ENCODE measurements at places on chromosomes 2 and 18. TPM values are rescaled to one million over a fixed set of nuclear protein-coding genes. Genes with fewer than 3 reads are reported as not detected.

Gene HOXD13
- total RNA-seq: 0.15 TPM

Gene VAMP5
- 0.15 TPM for total RNA-seq

Gene UBE2E3
- 78.0 TPM for total RNA-seq

Gene PAIP2B
- 0.23 TPM for total RNA-seq

Gene NT5DC4
- not detected for total RNA-seq

Gene ZNF396
- 0.64 TPM for total RNA-seq

Gene RGPD4
- 0.08 TPM for total RNA-seq

Gene MC5R
- total RNA-seq: not detected

Measured in A549 treated with RU486 at 1 μM for 4 hours (cell line).